Cerebellar nuclear complex (tissue), 1 donor: ENCODE measurements at places on chromosomes 2 and 18.

DNA sequence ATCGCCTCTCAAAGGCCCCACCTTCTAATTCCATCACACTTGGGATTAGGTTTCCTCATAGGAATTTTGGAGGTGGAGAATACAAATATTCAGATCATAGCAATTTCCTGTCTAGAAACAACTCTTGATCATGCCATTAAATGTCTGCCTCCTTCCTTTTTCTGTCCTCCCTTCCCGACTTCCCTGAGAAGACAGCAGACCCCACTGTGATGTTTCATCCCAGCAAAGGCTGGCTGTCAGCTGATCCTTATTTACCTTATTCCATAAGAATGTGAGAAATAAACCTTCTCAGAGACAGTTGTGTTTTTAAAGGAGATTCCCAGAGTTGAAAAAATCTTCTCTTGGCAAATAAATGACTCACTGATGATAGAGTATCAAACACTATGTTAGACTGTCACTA, 133.9 kb downstream of the TDRD15 start:
- no peak for DNase-seq

GRCh38 chr2:126792993-126793392, 105.7 kb upstream of the TEX51 start:
- no peak for DNase-seq

DNA sequence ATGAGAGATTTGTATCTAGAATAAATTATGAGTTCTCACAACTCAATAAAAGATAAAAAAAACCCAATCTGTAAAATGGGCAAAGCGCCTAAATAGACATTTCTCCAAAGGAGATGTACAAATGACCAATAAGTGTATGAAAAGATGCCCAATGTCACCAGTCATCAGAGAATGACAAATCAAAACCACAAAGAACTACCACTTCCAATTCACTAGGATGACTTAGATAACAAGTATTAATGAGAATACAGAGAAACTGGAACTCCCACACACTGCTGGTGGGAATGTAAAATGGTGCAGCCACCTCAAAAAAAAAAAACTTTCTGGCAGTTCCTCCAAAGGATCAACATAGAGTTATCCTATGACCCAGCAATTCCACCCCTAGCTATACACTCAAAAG, 17.4 kb upstream of the COL6A3 start:
- DNase-seq = no peak

- DNase-seq = no peak
Observed at GRCh38 chr2:192749611-192750200, 555.0 kb upstream of the TMEFF2 start.

- no peak for DNase-seq
Observed at GRCh38 chr2:228827056-228827700, 443.9 kb downstream of the PID1 start.

DNA sequence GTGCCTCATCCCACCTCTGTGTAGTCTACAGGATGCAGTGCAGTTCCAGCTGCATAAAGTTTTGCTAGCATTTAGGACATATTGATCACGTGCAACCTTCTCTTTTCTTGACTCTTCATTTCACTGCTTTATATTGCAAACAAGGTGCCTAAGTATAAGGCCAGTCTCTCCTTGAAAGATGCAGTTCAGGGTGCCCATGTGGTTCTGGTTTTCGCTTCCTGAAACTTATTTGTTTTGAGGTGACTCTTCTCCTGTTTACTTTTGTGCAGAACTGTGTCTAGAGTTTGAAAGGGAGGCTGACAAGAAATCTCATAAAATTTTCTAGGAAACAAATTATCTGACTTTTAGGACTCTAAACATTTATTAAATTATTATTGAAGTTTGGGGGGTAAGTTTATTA, 189.9 kb downstream of the UBE2E3 start:
- no peak for DNase-seq

GRCh38 chr2:237892984-237893595, 33.7 kb downstream of the RAMP1 start:
- DNase-seq = no peak

GRCh38 chr18:48806551-48807261, 144.1 kb downstream of the SMAD7 start:
- no peak for DNase-seq

DNA sequence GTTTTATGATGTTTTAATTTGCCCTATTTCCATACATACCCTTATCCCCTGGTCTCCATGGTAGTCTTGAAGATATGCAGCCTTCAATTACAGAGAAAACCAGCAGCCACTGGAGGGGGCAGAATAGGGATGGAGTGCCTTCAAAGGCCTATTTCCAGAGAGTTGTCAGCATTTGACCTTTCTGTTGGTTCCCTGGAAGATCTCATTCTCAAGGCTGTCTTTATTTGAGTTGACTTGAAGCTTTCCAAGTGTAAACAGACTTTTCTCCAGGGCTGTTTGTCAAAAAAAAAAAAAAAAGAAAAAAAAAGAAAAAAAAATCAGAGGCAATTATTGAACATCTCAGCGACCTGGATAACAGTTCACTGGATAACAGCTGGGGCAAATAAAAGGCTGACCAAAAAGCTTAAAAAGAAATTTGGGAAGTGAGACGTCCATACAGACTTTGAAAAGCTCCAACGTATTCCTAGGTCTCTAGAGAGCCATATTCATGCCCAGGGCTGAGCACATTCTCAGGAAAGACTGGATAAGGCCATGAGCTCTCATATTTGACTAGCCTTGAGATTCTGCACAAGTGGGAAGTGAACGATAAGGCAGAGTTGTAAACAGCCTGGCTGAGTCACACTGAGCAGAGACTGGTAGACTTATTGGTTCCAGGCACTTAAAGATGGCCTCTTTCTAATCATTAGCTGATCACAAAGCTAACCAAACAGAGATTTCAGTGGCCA, 126.6 kb downstream of the VAPA start:
- no peak for DNase-seq

DNA sequence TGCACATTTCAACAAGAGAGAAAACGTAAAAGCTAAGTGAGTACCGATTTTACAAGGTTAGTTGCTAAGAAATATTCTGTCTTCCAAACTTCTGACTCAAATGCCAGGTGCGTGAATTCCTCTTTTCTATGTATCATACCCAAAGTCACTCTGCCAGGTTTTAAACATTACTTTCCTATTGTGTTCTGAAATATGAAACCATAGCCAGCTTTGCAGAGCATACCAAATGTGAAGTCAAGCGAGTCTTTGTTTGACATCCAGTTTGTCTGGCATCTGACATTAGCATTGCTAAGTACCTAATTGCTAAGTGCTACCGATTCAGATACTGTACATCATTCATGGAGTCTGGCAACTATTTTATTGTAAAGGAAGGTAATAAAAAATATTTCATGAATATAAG, 321.9 kb upstream of the GALNT5 start:
- no peak for DNase-seq

- DNase-seq = no peak
Observed at GRCh38 chr2:175396696-175397095, 215.2 kb upstream of the ATP5MC3 start.

DNA sequence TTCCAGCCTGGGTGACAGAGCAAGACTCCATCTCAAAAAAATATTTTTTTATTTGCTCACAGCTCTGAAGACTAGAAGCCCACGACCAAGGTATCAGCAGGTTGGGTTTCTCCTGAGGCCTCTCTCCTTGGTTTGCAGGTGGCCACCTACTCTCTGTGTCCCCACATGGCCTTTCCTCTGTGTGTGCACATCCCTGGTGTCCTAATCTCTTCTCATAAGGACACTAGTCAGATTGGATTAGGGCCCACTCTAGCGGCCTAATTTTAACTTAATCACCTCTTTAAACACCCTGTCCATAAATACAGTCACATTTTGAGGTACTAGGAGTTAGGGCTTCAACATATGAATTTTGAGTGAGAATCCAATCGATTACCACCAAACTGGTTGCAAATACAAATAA, 2.0 kb upstream of the RAB3GAP1 start:
- no peak for DNase-seq

DNA sequence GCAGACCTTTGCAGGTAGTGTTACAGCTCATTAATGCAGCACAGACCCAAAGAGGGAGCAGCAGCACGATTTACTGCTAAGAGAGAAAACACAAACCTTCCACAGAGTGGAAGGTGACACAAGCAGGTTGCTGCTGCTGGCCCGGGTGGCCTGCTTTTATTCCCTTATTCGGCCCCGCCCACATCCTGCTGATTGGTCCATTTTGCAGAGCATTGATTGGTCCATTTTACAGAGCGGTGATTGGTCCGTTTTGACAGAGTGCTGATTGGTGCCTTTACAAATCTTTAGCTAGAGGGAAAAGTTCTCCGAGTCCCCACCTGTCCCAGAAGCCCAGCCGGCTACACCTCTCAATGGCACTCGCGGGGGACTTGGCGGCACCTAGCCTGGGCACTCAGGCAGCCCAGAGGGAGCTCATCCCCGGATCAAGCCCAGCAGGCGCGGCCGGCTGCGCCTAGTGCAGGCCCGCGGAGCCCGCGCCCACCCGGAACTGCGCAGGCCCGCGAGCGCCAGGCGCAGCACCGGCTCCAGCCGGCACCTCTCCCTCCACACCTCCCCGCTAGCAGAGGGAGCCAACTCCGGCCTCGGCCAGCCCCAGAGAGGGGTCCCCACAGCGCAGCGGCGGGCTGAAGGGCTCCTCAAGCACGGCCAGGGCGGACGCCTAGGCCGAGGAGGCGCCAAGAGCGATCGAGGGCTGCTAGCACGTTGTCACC, 825.6 kb upstream of the HS6ST1 start:
- DNase-seq = no peak

- no peak for DNase-seq
Observed at GRCh38 chr18:80112624-80113248, 3.7 kb downstream of the ADNP2 start.

- no peak for DNase-seq
Observed at GRCh38 chr2:189522435-189523151, 58.0 kb downstream of the SLC40A1 start.

DNA sequence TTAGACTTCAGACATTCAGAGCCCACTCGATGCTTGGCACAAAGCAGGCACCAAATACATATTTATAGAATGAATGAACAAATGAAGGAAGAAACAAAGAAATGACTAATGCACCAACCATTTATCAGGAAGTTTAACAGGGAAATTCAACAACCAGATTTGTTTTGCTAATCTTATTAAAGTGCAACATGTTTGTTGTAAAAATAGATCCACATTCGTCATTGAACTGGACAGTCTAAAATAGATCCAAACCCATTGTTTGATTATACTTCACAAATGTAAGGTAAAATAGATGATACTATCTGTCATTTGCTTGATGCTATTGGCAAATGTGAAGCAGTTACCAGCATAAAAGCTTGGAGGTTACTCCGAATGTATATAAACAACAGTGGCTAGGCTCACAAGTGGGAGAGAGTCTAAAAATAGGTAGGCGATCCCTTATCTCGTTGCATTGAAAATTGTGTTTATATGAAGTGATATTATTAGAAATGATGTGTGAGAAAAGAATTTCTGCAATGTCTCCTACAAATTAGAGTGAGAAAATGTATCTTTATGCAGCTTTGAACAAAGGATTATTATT, 246.2 kb downstream of the NEDD4L start:
- DNase-seq = no peak

GRCh38 chr2:138094031-138094430, 129.8 kb downstream of the HNMT start:
- DNase-seq = no peak

GRCh38 chr2:217846321-217846743, 156.5 kb downstream of the TNS1 start:
- no peak for DNase-seq

GRCh38 chr2:69034122-69034521, 21.1 kb downstream of the ANTXR1 start:
- no peak for DNase-seq

- DNase-seq = no peak
Observed at GRCh38 chr2:216014006-216014405, 655 bp upstream of the MREG start.

DNA sequence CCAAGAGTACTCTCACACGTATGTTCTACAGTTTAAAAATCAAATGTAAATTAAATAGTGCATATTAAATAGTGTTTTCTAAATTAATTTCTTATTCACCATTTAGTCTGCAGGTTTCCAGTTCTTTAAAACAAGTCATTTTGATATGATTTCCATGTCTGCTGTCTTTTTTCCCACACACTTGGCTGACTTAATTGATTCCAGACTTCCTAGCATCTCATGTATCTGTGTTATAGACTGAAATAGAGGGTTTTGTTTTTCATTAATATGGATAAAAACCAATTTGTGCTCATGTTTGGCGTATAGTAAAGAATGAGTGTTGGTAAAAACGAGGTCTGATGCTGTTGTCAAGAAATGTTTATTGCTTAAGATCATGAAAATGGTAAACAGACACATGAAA, 104.3 kb downstream of the SRBD1 start:
- DNase-seq = no peak

GRCh38 chr18:36330435-36331052, 33.0 kb downstream of the FHOD3 start:
- no peak for DNase-seq

DNA sequence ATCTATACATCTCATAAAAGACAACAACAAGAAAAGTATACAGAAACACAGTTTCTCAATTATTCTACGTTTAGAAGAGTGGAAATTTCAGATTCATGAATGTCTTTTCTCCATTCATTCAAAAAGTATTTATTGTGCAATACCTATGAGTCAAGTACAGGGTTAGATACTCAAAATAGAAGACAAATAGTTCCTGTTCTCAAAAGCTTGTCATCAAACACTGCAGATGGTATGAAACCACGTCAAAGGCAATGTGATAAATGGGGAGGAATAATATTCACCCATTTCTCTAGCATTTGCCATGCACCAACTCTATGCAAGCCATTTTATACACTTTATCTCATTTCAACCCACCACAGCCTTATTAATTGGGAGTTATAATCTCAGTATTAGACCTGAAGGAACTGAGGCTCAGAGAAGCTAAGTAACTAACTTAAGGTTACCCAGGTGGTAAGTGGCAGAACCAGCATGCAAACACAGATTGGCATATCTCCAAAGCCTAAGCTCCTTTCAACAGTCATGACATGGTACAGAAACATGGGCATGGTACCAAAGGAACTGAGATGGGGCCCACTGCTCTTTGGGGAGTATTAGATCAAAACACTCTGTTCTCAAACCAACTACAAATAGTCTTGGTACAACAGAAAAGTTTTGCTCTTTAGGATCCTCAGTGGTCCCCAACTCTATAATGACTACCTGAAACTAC, 67.2 kb upstream of the NPAS2 start:
- DNase-seq = no peak

- DNase-seq = no peak
Observed at GRCh38 chr2:121483846-121484245, 46.8 kb upstream of the RNU4ATAC start.

- DNase-seq = no peak
Observed at GRCh38 chr18:36095936-36096519, 28.7 kb upstream of the RPRD1A start.
